ENCODE measurements at places on chromosomes 3 and 15.

GRCh38 chr3:183264268-183264667, 11.2 kb downstream of the B3GNT5 start:
- no peak for DNase-seq

DNA sequence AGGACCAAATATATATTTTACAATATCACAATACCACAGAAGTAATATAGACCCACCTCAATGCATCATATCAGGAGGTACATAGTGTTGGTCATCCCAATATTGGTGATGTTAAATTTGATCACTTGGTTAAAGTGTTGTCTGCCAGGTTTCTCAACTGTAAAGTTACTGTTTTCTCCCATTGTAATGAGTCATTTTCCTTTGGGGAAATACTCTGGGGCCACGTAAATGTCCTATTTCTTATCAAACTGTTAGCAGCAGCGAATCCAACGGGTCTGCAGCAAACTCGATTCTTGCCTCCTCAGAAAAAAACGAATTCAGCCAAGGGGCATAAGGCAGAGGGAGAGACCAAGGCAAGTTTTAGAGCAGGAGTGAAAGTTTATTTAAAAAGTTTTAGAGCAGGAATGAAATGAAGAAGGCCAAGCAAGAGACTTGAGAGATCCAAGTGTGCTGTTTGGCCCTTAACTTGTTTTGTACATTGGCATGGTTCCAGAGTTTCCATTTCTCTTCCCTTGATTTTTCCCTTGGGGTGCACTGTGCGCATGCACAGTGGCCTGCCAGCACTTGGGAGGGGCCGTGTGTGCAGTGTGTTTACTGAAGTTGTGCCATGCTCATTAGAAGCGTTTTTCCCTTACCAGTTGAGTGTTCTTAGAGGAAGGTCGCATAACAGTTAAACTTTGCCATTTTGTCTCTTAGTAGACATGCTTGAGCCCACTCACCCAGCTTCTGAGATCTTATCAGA, 512.5 kb downstream of the AGBL1 start:
- DNase-seq, result no peak

GRCh38 chr15:51809457-51809856, 20.0 kb upstream of the TMOD3 start:
- DNase-seq, result no peak

- DNase-seq, result no peak
These were observed 78.4 kb upstream of the PRR23E start for GRCh38 chr3:127114337-127115070.

- no peak for DNase-seq
These were observed 42.8 kb downstream of the ABTB1 start for GRCh38 chr3:127715532-127715931.
